ENCODE measurements at places on chromosomes 3 and 15.
A peak's percentile ranks its signal among the peaks of the same experiment; 100 is the strongest.

DNA sequence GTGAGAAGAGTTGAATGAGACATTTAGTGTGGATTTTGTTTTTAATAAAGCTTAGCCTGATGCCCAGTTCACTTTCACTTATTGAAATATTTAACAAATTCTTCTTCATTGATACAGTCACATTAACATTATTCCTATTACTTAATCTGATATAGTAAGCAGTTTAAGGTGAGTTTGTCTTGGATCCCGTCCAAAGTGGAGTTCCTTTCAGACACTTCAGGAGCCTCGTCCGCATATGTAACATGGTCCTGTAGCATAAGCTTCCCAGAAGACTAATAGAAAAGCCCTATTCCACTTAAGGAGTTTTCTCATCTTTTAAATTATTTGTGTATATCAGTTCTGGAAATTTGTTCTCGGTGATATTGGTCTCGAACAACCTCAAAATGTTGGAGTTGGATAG is 39.7 kb upstream of the MLF1 start:
- no peak for DNase-seq

DNA sequence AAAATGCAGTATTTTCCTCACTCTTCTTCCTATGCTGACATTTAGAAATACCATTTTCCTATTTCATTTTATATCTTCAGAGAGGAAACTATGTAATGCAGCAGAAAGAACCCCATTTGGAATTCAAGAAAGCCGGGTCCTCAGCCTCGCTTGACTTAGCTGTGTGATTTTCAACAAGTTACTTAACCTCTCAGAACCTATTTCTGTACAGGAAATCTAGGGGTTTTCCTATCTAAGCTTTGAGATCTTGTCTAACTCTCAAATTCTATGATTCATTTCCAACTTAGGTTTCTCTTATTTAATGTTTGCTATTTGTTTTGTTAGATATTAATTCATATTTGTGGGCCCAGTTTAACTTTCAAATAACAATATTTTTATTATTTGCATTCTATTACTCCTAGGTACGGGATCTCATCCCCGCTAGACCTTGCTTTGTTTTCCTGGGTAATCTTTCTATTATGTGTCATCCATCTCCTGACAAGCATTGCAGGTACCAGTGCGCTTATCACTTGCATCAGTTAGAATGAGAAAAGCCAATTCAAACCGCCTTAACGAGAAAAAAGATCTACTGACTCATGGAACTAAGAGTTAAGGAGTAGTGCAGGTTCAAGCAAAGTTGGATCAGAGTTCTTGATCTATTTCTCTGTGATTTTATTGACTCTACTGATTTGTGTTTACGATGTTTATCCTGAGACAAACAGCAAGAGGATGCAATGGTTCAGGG is 70.6 kb upstream of the BHLHE40 start:
- DNase-seq, result no peak

- DNase-seq, result peak; percentile 85
These were observed 11.3 kb upstream of the C3orf52 start for GRCh38 chr3:112074616-112075497.

DNA sequence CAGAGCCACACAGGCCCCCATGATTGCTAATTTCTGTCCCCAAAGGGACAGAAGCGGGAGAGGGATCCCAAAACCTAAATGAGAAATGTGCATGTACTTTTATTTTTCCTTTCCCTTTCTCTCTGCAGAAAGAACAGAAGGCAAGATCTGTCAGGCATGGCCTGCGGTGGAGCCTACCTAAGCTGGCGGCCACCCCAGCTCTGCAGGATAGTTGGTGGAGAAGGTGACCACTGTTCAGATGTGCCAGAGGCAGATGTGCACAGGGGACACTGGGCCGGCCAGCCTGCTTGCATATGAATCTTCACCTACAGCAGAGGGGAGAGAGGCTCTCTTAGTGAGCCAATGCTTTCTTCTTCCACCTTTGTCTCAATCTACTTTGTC is 2.1 kb upstream of the AMOTL2 start:
- no peak for DNase-seq

DNA sequence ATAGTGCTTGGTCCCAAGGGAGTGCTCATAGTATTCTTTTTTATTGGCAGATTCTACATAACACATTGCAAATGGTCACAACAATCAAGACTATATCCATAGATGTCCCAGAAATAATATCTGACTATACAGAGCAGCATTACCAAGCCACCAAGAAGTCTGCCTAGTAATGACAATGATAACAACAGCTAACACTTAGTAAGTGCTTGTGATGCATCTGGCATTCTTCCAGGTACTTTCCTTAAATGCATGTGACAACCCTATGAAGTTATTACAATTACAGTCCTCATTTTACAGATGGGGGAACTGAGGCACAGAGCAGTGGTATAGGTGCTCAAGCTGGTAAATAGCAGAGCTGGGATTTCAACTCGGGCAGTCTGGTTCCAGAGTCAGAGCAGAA is 49.6 kb upstream of the ICE2 start:
- DNase-seq, result no peak

DNA sequence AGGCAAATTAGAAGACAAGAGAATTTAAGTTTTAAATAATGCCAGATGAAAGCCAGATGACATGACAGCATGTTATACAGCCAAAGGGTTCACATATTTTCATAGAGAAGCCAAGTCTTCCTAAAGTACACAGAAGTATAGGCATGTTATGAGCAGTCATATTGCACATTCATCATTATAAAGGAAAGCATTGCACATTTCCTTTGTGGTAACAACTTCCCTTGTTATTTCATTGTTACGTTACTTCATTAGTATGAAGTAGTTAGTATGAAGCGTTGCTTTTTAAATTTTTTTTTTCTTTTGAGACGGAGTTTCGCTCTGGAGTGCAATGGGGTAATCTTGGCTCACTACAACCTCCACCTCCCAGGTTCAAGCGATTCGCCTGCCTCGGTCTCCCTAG is 4.6 kb upstream of the ABCC5 start:
- DNase-seq, result no peak

GRCh38 chr3:155352900-155353490 is 59.5 kb upstream of the STRIT1 start:
- no peak for DNase-seq

- DNase-seq, result no peak
These were observed 227.3 kb downstream of the ITPR1 start for GRCh38 chr3:4720316-4721075.

DNA sequence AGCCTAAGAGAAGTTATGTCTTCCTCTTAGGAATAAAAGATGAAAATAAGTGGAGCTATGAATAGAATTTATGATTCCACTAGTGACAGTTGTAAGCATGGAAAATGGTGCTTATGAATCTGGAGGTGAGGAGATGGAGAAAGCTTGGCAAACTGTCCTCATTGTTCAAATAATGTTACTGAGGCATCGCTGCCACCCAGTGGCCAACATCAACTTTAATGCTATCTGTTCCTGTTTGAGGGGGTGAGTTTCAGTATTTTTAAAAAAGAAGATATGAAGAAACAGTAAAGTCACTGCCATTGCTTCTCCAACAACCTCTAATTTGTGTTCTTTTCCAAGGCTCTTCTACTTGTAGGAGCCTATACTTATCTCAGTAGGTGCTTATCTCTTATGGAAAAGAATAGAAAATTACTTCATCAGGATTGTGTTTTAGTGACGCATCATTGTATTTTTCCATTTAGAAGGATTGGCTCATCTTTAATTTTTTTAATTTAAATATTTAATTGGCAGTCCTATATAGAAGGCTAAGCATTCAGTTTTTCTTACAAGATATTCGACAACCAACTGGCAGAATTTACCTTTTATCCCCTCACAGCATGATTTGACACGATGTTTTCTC is 260.4 kb upstream of the P2RY1 start:
- DNase-seq, result no peak

- no peak for DNase-seq
These were observed 9.2 kb downstream of the SNAP23 start for GRCh38 chr15:42504631-42505030.

- no peak for DNase-seq
These were observed 33.2 kb downstream of the ABHD2 start for GRCh38 chr15:89121414-89121813.

DNA sequence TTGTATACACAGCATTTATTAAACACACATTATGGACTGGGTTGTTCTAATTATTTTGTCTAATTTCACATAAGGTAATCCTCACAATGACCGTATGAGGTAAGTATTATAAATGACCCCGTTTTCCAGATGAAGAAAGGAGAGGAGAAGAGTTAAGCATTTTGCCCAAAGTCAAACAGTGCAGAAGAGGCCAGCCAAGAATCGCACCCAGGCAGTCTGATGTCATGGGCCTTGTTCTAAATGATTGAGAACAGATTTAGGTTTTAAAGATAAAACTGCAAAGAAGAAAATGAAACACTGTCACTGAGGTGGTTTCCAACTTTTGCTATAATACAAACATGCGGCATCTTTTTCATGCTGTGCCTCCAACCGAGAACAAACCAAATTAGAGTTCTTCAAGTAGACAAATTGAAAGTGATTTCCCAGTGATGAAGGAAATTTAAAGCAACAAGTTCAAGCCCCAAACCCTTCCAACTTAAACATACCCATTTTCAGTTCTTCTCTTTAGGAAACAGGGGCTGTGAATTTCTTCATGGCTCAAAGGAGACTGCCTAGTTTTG is 155.3 kb downstream of the THRB start:
- no peak for DNase-seq

DNA sequence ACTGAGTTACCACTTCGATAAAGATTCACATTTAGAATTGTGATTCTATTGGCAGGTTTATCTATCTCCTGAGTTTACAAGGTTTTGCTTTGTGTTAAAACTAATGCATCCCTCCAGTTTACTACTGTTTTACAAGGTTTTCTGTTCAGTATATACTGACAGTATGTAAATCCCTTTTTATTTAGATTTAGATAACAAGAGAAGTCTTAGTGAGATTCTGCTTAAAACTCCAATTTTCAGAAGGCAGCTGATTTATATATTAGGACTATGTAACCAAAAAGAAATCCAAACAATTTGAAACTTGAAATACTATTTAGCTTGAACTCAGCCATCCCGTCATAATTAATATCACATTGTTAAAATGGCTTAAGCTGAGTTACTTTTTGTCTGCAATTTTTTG is 619.2 kb downstream of the NAALADL2 start:
- DNase-seq, result no peak

DNA sequence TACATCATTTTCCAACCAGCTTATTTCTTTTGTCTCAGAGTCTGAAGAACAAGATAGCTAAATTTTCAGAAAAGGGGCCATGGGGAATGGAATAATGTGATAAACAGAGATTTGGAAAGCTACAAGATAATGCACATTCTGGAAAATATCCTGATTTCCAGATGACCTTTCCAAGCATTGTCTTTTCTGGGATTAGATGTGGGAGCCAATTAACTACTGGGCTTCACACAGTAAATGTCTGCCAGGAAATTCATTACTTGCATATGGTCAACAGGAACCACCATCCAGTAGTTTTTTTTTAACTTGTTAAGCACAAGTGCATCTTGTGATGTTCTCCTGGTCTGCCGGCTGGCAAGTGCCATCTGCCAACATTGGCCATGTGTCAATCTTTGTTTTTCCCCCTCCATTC is 131.1 kb upstream of the BFSP2 start:
- DNase-seq, result no peak

- peak; percentile 58 for DNase-seq
These were observed 4.6 kb upstream of the FBLN2 start for GRCh38 chr3:13544293-13544831.

- DNase-seq, result no peak
These were observed 22.8 kb upstream of the CEP152 start for GRCh38 chr15:48833526-48834239.

- peak; percentile 68 for DNase-seq
These were observed 44.6 kb downstream of the SH3BP5 start for GRCh38 chr3:15287565-15288330.

DNA sequence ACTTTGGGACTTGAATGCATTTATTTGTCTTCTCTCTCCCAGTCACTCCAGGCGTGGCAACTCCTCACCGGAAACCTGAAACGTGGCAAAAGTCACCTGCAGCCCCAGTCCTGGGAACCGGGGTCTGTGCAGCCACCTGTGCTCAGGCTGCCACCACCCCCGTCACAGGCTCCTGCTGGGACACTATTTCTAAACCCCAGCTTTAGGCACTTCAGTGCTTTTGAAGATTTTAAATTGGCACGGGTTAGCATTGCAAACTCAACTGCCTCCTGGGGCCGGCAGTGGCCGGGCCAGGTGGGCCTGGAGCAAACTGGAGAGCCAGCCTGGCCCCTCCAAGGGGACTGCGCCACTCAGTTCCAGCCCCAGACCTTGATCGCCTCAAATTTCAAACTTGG is 146.7 kb upstream of the IQSEC1 start:
- no peak for DNase-seq
